ENCODE measurements at places on chromosomes 11 and 22. TPM values are rescaled to one million over a fixed set of nuclear protein-coding genes. Genes with fewer than 3 reads are reported as not detected.

The H19 gene
- total RNA-seq: not detected

The PIH1D2 gene
- 0.40 TPM for total RNA-seq

The TMEM191B gene
- total RNA-seq: 1.2 TPM

The TRIM51 gene
- not detected for total RNA-seq

Data from activated CD8-positive, alpha-beta memory T cell treated with anti-CD3 and anti-CD28 coated beads for 36 hours (primary cell).